Upper lobe of right lung (tissue), 1 donor: ENCODE measurements at places on chromosomes 12 and 14.

GRCh38 chr14:76967788-76968187 is 60.7 kb downstream of the IRF2BPL start:
- no peaks in the 10 kb centered on the region for H3K27me3 ChIP-seq
- H3K4me3 ChIP-seq, result no peak overlapping the region
- no peak for DNase-seq
- H3K36me3 ChIP-seq, result no peaks in the 10 kb centered on the region
- H3K4me1 ChIP-seq, result no peaks in the 10 kb centered on the region
- H3K27ac ChIP-seq, result no peak overlapping the region

DNA sequence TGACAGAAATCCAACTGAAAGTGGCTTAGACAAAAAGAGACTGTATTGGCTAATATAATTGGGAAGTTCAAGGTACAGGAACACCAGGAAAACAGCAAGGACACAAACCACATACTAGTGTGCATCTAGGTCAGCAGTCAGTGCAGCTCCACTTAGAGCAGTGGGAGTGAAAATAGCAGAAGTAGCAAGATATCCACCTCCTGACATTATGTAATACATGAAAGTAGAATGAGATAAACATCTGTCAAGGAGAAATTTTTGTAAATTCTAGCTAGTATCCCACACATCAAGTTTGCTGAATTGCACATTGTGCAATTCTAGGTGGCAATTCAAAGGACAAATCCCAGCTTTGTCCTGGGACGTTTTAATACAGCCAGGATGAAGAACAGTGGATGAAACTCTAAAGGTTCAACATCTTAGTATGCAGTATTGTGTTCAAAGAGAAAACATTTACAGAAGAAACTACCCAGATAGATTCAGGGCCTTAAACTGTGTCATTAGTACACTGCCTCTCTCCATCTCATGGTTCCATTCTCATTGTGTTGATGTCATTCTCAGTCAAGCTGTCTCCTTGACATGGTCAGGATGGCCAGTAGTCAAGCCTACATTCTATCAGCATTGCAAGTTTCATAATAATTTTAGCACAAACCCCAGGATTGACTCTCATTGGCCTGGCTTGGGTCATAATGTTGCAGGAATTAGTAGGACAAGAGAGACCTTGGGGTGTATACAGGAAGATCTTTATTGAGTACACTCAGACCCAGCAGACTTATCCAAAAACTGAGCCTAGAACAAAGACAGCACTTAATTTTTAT is 56.8 kb downstream of the SDR9C7 start:
- H3K36me3 ChIP-seq, result no peaks in the 10 kb centered on the region
- no peaks in the 10 kb centered on the region for H3K27me3 ChIP-seq
- H3K4me3 ChIP-seq, result no peak overlapping the region
- peak overlapping the region; percentile 40 for H3K27ac ChIP-seq

- H3K4me1 ChIP-seq, result no peaks in the 10 kb centered on the region
- H3K4me3 ChIP-seq, result no peak overlapping the region
- DNase-seq, result no peak
- H3K27ac ChIP-seq, result no peak overlapping the region
Observed at GRCh38 chr14:103949131-103949790, 6.9 kb upstream of the RD3L start.

DNA sequence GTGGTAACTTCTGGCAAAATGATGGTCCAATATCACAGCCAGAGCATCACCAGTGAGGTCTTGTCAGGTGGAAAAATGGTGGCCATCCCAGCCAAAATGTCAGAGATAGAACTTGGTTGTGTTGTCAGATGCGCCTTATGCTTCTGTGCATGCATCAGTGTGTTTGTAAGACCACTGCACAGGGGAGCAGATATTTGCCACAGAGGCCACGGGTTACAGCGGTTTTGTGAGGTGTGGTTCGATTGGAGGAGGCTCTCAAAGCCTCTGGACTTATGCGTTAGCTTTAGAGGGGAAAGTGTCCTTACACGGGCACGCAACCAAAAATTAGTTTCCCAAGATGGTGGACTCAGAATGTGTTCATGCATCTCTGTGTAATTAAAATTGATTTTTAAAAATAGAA is 243.8 kb downstream of the ADGRD1 start:
- no peaks in the 10 kb centered on the region for H3K27me3 ChIP-seq
- H3K4me3 ChIP-seq, result no peak overlapping the region
- H3K36me3 ChIP-seq, result no peaks in the 10 kb centered on the region
- H3K4me1 ChIP-seq, result no peaks in the 10 kb centered on the region

DNA sequence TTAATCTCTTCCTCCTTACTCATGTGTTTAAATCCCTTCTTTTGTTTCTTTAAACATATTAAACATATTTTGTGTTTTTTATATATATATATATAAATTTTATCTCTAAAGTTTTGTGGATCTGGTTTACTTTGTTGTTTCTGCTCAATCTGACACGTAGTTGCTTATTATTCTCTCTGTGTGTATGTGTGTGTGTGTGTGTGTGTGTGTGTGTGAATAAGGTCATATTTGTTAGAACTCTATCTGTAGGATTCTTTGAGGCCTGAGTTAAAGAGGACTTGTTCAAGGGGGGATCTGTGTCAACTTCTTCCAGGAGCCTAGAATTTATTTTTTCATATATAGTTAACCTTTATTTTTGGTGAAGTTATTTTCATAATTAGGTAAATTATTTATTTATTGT is 2.7 kb downstream of the GPR65 start:
- no peak overlapping the region for H3K4me3 ChIP-seq
- no peaks in the 10 kb centered on the region for H3K4me1 ChIP-seq
- H3K27me3 ChIP-seq, result no peaks in the 10 kb centered on the region
- peak overlapping the region; percentile 67 for H3K27ac ChIP-seq
- H3K36me3 ChIP-seq, result no peaks in the 10 kb centered on the region
- DNase-seq, result no peak

DNA sequence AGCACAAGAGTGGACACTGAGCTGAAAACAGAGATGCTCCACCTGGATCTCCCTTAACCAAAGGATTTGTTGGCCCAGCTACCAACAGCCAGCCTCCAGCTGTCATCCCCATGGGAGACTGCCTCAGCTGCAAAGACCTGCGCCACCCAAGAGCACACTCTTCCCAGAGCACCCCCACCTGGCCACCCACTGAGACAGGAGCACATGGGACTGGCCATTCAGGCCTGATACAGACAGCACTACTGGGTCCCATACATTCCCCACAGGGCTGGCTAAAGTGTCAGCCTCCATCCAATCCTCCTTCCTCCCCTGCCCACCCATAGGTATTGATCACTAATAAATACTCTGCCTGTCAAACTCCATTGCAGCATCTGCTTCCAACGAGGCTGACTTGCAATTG is 241.5 kb downstream of the BCL11B start:
- H3K4me3 ChIP-seq, result no peak overlapping the region
- H3K27ac ChIP-seq, result no peak overlapping the region
- no peaks in the 10 kb centered on the region for H3K27me3 ChIP-seq
- peaks cover 1% of the 10 kb centered on the region for H3K4me1 ChIP-seq
- DNase-seq, result no peak
- H3K36me3 ChIP-seq, result no peaks in the 10 kb centered on the region

GRCh38 chr12:92337128-92337527 is 191.5 kb upstream of the BTG1 start:
- no peaks in the 10 kb centered on the region for H3K27me3 ChIP-seq
- DNase-seq, result no peak
- no peaks in the 10 kb centered on the region for H3K36me3 ChIP-seq

DNA sequence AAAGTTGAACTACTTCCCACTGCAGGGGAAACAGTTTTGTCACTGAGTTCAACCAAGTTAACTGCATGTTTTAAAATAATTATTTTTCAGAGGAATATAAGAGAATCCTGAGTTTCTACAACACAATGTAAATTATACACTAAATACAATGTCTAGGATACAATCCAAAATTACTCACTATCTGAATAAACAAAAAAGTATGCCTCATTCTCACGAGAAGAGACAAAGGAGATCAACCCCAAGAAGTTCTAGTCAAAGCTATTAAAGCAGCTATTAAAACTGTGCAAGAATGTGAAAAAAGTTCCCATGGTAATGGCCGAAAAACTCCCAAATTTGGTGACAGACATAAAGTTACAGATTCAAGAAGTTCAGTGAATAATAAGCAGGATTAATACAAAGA is 8.8 kb upstream of the KCNK13 start:
- H3K4me3 ChIP-seq, result no peak overlapping the region
- peaks cover 55% of the 10 kb centered on the region for H3K27me3 ChIP-seq
- H3K36me3 ChIP-seq, result no peaks in the 10 kb centered on the region
- no peak for DNase-seq
- H3K27ac ChIP-seq, result no peak overlapping the region
- H3K4me1 ChIP-seq, result no peaks in the 10 kb centered on the region

DNA sequence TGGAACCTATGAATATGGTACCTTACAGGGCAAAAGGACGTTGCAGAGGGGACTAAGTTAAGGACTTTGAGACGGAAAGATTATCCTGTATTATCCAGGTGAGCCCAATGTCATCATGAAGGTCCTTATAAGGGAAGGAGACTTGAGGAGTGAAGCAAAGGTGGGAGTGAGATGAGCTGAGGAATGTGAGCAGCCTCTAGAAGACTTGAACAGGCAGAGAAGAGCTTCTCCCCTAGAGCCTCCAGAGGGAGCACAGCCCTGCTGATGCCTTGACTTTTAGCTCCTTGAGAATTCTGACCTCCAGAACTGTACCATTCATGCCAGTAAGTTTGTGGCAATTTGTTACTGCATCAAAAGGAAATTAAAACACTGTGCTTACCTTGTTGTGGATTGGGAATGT is 41.8 kb upstream of the DCD start:
- no peaks in the 10 kb centered on the region for H3K36me3 ChIP-seq
- DNase-seq, result no peak
- no peaks in the 10 kb centered on the region for H3K4me1 ChIP-seq
- H3K27me3 ChIP-seq, result peaks cover 2% of the 10 kb centered on the region
- no peak overlapping the region for H3K27ac ChIP-seq

- H3K36me3 ChIP-seq, result no peaks in the 10 kb centered on the region
- H3K4me1 ChIP-seq, result no peaks in the 10 kb centered on the region
- no peak for DNase-seq
- H3K4me3 ChIP-seq, result no peak overlapping the region
Observed at GRCh38 chr12:124071075-124071443, 98.0 kb downstream of the ZNF664 start.

DNA sequence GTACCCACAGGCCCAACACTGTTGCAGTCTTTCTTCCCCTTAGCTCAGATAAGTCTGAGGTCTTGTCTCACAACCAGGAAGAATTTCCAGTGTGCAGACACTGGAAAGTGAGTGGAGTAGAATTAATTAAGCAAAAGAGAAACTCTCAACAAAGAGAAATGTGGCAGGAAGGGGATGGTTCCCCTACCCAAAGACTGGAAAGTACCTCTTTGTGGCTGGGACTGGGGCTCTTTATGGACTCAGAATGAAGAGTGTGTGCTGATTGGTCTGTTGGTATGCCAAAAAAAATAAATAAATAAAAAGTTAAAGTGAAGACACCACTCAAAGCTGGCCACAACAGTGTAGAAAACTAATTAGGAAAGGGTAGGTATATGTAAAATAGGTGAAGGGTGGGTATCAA is 26.4 kb downstream of the GLIPR1L1 start:
- no peak for DNase-seq
- no peak overlapping the region for H3K27ac ChIP-seq
- no peaks in the 10 kb centered on the region for H3K36me3 ChIP-seq
- no peaks in the 10 kb centered on the region for H3K4me1 ChIP-seq
- no peak overlapping the region for H3K4me3 ChIP-seq

DNA sequence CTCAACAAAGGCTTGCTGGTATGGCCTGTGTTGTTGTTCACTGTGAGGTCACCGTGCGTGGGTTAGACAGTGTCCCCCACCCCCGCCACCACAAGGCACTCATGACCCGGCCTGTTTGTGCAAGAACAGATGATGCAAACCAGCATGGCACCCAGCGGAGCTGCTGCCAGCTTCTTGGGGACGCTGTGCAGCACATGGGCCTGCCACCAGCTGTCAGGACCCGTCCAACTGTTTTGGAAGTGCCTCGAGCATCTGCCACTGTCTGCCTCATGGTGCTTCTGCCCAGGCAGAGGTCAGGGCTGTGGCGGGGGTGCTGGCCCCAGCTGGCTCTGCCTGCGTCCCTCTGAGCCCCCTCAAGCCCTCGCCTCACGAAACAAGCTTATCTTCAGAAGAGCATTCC is 1.5 kb downstream of the ASB2 start:
- H3K27me3 ChIP-seq, result no peaks in the 10 kb centered on the region
- H3K27ac ChIP-seq, result no peak overlapping the region
- peaks cover 22% of the 10 kb centered on the region for H3K4me1 ChIP-seq
- no peaks in the 10 kb centered on the region for H3K36me3 ChIP-seq
- H3K4me3 ChIP-seq, result no peak overlapping the region

DNA sequence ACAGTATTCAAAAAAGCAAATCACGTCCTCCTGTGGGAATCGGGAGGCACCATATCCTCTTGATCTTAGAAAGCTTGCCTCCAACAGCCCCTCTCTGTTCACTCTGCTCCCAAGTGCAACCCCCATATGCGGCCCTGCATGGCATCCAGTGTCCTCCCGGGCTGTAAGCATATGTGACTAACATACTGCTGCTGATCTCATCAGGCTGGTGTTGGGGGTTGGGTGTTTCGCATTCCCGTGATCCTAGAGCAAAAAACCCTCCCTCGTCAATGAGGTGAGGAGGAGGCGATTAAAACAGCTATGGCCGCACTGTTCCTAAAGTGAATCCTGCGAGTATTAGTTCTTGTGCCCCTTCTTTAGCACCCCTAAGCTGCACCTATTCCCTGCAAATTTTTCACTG is 28.1 kb upstream of the PPM1A start:
- H3K27me3 ChIP-seq, result no peaks in the 10 kb centered on the region
- no peak for DNase-seq
- H3K36me3 ChIP-seq, result no peaks in the 10 kb centered on the region
- H3K4me1 ChIP-seq, result no peaks in the 10 kb centered on the region
- no peak overlapping the region for H3K4me3 ChIP-seq

DNA sequence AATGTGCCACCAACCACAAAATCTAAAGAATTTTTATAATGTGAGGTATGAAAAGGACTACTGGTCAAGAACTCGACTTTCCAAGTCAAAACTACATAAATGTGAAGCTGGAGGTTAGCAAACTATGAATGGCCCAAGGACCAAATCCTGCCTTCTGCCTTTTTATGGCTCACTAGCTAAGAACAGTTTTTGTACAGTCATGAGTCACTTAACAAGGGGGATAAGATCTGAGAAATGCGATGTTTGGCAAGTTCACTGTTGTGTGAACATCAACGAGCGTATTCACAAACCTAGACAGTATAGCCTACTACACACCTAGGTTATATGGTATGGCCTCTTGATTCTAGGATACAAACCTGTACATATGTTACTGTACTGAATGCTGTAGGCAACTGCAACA is 28.2 kb downstream of the FERMT2 start:
- no peak for DNase-seq
- no peaks in the 10 kb centered on the region for H3K27me3 ChIP-seq
- H3K4me3 ChIP-seq, result no peak overlapping the region

GRCh38 chr12:101713930-101714329 is 16.5 kb downstream of the CHPT1 start:
- H3K27ac ChIP-seq, result no peak overlapping the region
- no peak for DNase-seq
- H3K4me1 ChIP-seq, result peaks cover 5% of the 10 kb centered on the region

GRCh38 chr12:96402061-96402460 is 1.8 kb upstream of the CDK17 start:
- peaks cover 16% of the 10 kb centered on the region for H3K4me1 ChIP-seq
- H3K36me3 ChIP-seq, result no peaks in the 10 kb centered on the region
- H3K27me3 ChIP-seq, result no peaks in the 10 kb centered on the region
- peak overlapping the region; percentile 99 for H3K27ac ChIP-seq
- no peak overlapping the region for H3K4me3 ChIP-seq

- no peaks in the 10 kb centered on the region for H3K4me1 ChIP-seq
- DNase-seq, result no peak
- H3K4me3 ChIP-seq, result no peak overlapping the region
Observed at GRCh38 chr12:120964298-120964697, 14.0 kb upstream of the HNF1A start.

- no peak overlapping the region for H3K27ac ChIP-seq
- no peaks in the 10 kb centered on the region for H3K27me3 ChIP-seq
- H3K4me1 ChIP-seq, result peaks cover 6% of the 10 kb centered on the region
- DNase-seq, result no peak
- H3K36me3 ChIP-seq, result no peaks in the 10 kb centered on the region
Observed at GRCh38 chr14:74260525-74261233, 21.4 kb downstream of the VSX2 start.
